Activated CD8-positive, alpha-beta memory T cell treated with anti-CD3 and anti-CD28 coated beads for 1 hour (primary cell): ENCODE measurements at places on chromosomes 7 and 10.

DNA sequence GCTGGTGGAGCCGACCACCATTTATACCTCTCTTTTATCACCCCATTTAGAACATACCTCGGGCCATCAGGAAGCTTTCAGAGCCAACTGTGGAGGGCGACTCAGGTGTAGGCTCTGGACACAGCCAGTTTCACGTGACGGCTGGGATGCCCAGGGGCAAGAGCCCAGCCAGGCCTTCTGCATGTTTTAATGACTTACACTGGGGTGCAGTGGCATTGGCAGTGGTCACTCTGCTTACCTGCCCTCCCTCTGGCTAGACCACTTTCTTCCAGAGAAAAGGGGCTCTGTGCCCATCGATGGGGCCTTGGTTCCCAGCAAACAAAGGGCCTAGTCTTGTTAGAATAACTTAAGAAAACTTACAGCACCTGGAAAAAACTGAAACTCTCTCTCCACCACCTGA lies 50.0 kb downstream of the PNLIPRP2 start:
- DNase-seq: no peak

- no peak for DNase-seq
Measured at GRCh38 chr7:69402696-69403095, 195.6 kb upstream of the AUTS2 start.

GRCh38 chr10:1603181-1603580 lies 134.1 kb downstream of the ADARB2 start:
- DNase-seq: no peak

DNA sequence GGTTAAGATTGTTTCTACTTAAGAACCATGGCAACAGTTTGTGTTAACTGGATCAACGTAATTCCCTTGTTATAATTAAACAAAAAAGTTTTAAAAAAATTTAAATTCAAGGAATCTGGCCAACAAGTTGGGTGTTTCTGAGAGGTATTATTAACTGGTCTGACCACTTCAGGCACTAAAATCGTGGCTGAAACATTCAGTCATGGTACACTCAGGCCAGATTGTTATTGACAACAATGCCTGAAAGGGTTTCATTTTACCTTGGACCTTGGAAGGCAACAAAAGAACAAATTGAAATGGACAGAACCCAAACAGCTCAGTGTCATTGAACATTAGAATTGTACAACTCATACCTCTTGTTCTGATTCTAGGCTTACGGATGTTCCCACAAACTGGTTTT lies 103.3 kb upstream of the ARMC3 start:
- DNase-seq: no peak

DNA sequence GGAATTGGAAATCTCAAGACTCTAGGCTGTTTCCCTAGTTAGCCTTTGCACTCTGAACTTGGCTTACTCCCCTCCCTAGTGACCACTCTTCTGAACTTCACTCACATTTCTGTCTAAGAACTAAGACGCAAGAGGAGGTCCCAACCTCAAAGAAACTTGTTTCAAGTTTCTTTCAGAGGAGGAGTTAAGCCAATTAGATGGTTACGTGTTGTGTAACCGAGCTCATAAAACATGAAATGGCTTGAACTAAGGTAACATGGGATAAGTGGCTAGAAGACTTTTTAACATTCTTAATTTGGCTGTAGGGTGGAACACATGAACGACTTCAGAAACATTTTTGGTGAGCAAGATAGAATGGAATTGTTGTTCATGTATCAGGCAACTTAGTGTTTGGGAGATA lies 39.5 kb upstream of the SEC61G start:
- DNase-seq: no peak

- no peak for DNase-seq
Measured at GRCh38 chr7:17307558-17307957, 9.1 kb downstream of the AHR start.

DNA sequence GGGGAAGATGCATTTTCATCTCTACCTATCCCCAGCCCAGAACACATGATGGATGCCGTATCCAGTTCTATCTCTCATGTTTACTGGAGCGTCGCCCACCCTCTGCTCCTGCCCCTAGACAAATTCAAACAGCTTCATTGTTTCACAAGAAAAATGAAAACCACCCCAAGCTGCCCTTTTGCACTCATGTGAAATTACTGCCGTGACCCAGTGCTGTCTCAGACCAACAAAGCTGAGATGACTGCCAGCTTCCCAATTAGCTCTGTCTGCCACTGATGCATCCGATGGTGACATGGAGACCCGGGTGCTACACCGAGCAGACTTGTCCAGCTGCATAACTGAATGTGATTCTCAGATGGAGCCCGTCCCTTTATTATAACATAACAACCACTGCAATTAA lies 67.7 kb downstream of the FOXI2 start:
- no peak for DNase-seq

DNA sequence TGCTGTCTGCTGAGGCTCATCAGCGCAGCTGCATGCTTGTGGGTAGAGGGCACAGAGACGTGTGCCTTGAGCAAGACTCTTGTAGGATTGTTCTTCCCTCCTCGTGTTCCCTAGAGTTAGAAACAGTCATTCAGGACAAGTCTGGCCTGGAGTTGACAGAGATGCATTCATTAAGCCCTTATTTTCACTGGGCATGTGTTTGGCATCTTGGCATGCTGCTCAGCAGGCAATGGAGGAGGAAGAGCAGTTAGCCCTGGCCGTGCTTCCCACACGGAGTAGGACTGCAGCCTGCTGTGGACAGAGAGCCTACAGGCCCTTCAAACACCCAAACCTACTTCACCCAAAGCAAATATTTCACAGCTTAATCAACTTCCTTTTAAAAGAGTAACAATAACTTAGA lies 73.0 kb upstream of the GJD4 start:
- DNase-seq: no peak

- DNase-seq: no peak
Measured at GRCh38 chr7:156461881-156462665, 178.5 kb upstream of the RNF32 start.

GRCh38 chr10:34801097-34801733 lies 13.9 kb downstream of the PARD3 start:
- no peak for DNase-seq
